ENCODE measurements at places on chromosomes 6 and 20.

GRCh38 chr6:83962582-83962981 lies 71.0 kb upstream of the MRAP2 start:
- H3K4me1 ChIP-seq, result no peaks in the 10 kb centered on the region
- H3K27ac ChIP-seq, result no peak overlapping the region
- no peaks in the 10 kb centered on the region for H3K27me3 ChIP-seq
- no peak overlapping the region for H3K4me3 ChIP-seq
- DNase-seq, result no peak
- H3K36me3 ChIP-seq, result peaks cover 31% of the 10 kb centered on the region

- H3K36me3 ChIP-seq, result peaks cover 4% of the 10 kb centered on the region
- peak; percentile 68 for DNase-seq
- H3K4me1 ChIP-seq, result peaks cover 13% of the 10 kb centered on the region
- H3K27me3 ChIP-seq, result no peaks in the 10 kb centered on the region
- no peak overlapping the region for H3K27ac ChIP-seq
Observed at GRCh38 chr20:3753098-3753497, 14.5 kb downstream of the ADISSP start.

GRCh38 chr6:21594416-21595281 lies 1.1 kb downstream of the SOX4 start:
- H3K4me1 ChIP-seq, result peaks cover 32% of the 10 kb centered on the region
- H3K27ac ChIP-seq, result peak overlapping the region; percentile 50
- peak overlapping the region; percentile 55 for H3K4me3 ChIP-seq
- peaks cover 5% of the 10 kb centered on the region for H3K36me3 ChIP-seq
- DNase-seq, result peak; percentile 48

GRCh38 chr20:47748823-47749222 lies 36.5 kb downstream of the SULF2 start:
- H3K27me3 ChIP-seq, result no peaks in the 10 kb centered on the region
- no peak overlapping the region for H3K27ac ChIP-seq
- peaks cover 13% of the 10 kb centered on the region for H3K4me1 ChIP-seq
- no peaks in the 10 kb centered on the region for H3K36me3 ChIP-seq
- DNase-seq, result no peak

GRCh38 chr6:128282961-128283360 lies 237.4 kb downstream of the PTPRK start:
- H3K4me3 ChIP-seq, result no peak overlapping the region
- no peaks in the 10 kb centered on the region for H3K36me3 ChIP-seq
- no peak for DNase-seq
- peaks cover 11% of the 10 kb centered on the region for H3K4me1 ChIP-seq
- no peak overlapping the region for H3K27ac ChIP-seq

- no peak overlapping the region for H3K4me3 ChIP-seq
- no peaks in the 10 kb centered on the region for H3K36me3 ChIP-seq
- DNase-seq, result no peak
- H3K27me3 ChIP-seq, result no peaks in the 10 kb centered on the region
Observed at GRCh38 chr6:168576388-168576787, 135.4 kb downstream of the SMOC2 start.

DNA sequence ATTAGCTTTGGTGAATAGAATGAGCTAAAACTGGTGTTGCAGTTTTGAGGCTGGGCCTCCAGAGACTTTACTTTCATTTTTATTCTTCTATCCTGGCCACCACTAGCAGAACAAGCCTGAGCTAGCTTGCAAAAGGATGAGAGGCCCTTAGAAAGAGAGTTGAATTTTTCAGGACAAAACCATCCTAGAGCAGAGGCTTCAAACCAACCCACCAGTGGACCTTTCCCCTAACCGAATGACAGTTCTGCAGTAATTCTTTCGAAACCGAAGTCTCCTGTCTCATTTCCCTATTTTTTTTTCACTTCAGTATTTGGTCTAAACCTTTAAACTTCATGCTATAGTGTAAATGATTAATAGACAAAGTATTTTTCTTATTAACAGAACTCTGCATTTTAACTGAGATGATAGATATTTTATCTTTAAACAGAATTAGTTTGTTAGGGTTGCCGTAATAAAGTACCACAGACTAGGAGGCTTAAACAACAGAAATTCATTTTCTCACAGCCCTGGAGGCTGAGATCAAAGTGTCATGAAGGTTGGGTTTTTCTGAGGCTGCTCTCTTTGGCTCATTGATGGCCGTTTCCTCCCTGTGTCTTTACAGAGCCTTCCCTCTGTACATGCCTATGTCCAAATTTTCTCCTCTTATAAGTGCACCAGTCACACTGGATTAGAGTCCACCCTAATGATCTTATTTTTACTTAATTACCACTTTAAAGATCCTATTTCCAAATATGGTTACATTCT lies 80.6 kb upstream of the PAK5 start:
- H3K36me3 ChIP-seq, result no peaks in the 10 kb centered on the region
- H3K27me3 ChIP-seq, result peaks cover 13% of the 10 kb centered on the region
- H3K4me3 ChIP-seq, result no peak overlapping the region
- no peak overlapping the region for H3K27ac ChIP-seq
- DNase-seq, result no peak
- H3K4me1 ChIP-seq, result no peaks in the 10 kb centered on the region

DNA sequence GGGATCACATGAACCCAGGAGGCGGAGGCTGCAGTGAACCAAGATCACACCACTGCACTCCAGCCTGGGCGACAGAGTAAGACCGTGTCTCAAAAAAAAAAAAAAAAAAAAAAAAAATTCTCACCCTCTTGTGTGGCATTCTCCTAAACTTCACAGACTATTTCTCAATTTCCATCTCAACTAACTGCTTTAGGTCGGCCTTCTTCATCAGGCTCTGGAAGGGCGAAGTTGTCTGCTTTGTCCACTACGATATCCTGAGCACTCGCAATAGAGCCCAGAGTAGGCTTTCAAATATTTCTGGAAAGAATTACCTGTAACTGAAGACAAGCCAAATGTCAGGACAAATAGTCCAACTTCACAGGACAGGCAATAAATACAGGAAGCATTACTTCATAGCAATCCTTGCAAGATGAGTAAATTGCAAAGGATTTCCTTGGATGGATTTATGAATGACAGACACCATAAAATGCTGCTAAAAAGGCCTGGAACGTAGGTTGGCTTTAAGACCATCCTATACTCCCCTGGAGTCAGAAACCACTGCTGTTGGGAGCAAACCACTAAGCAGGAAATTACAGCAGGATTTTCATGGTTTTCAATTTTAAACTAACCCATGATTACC lies 116.3 kb upstream of the SLC2A12 start:
- peaks cover 27% of the 10 kb centered on the region for H3K36me3 ChIP-seq
- H3K27me3 ChIP-seq, result no peaks in the 10 kb centered on the region
- no peak for DNase-seq
- H3K27ac ChIP-seq, result no peak overlapping the region
- peaks cover 28% of the 10 kb centered on the region for H3K4me1 ChIP-seq

DNA sequence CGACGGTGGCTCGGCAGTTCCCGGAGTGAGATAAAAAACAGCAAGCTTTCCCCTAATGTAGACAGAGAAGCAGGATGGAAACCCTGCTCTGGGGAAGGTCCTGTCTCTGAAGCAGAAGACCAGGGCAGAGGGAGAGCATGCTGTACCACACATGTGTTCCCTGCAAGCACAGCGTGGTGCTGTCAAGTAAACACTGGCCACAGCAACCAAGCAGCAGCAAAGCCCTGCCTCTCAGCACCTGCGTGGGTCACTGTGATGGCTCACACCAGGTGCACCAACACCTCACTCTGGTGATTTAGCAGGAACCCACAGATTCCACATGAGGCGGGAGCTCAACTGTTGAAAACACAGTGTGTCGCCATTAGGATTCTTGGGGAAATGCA lies 65.2 kb upstream of the TXNDC5 start:
- peaks cover 15% of the 10 kb centered on the region for H3K27me3 ChIP-seq
- H3K27ac ChIP-seq, result no peak overlapping the region
- H3K4me3 ChIP-seq, result no peak overlapping the region
- H3K4me1 ChIP-seq, result peaks cover 11% of the 10 kb centered on the region
- no peaks in the 10 kb centered on the region for H3K36me3 ChIP-seq
- no peak for DNase-seq

DNA sequence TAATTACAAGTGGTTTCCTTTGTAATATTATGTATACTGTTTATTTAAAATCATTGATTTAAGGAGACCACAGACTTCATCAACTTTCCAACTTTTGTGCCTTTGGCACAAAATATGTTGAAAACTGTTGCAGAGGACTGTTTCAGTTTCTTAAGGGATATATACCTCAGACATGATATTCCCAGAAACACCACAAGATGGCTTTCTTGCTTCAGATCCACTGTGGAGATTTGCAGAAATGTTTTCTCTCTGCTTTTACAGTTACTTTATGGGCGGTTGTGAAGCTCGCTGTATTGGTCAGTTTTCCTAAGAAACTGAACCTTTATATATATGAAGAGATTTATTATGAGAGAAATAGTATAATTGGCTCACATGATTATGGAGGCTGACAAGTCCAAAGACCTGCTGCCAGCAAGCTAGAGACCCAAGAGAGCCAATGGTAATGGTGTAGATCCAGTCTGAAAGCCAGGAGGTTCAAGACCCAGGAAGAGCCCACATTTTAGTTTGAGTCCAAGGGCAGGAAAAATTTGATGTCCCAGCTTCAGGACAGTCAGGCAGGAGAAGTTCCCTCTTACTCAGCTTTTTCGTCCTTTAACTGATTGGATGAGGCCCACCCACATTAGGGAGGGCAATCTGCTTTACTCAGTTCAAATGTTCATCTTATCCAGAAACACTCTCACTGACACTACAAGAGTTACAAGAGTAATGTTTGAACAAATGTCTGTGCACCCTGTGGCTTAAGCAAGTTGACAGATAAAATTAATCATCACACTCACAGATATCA lies 12.8 kb downstream of the ME1 start:
- no peak overlapping the region for H3K27ac ChIP-seq
- H3K4me3 ChIP-seq, result no peak overlapping the region
- DNase-seq, result no peak
- no peaks in the 10 kb centered on the region for H3K36me3 ChIP-seq
- no peaks in the 10 kb centered on the region for H3K4me1 ChIP-seq
- no peaks in the 10 kb centered on the region for H3K27me3 ChIP-seq

DNA sequence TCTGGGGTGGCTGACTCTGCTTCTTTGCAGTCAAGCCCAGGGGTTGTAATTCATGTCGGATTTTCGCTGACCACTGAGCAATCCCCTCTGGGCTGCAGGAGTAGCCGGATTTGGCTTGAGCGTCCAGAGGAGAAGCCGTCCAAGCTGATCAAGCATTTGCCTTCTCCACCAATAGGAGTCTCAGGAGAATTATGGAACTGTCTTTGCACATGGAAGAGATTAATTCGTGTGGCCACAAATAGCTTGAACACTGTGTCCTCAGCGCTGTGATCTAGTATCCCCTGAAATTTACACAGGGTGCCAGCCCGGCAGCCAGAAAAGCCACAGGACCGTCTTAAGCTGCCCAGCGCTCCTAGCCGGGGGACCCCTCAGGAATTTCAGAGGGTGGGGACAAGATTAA lies 37.1 kb downstream of the EYA2 start:
- DNase-seq, result no peak
- no peak overlapping the region for H3K4me3 ChIP-seq
- H3K36me3 ChIP-seq, result no peaks in the 10 kb centered on the region
- peaks cover 18% of the 10 kb centered on the region for H3K27me3 ChIP-seq

DNA sequence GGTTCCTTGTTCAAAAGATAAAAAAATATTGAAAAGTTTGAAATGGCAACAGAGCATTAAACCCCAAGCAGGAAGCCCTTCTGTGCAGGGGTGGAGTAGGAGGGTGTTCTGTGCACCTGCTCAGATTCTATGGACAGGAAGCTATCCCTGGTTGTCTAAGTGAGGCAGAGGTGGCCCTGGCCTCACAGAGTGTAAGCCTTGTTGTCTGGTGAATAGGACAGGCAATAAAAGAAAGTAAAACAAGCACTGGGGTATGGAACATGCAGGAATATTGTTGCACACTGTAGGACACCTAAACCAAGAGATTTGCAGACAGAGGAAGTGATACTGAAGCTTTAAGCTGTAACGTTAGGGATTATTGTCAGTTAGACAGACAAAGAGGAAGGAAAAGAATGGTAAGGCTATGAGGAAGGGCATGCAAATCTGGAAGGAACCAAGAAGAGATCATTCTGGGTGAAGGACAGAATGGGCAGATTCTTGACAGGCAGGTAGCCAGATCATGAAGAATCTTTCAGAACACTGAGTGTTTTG lies 66.8 kb downstream of the TBC1D7 start:
- DNase-seq, result no peak
- peaks cover 4% of the 10 kb centered on the region for H3K27me3 ChIP-seq
- H3K36me3 ChIP-seq, result peaks cover 2% of the 10 kb centered on the region

GRCh38 chr20:25315418-25316210 lies 67.7 kb downstream of the PYGB start:
- H3K27me3 ChIP-seq, result no peaks in the 10 kb centered on the region
- no peak for DNase-seq
- peaks cover 37% of the 10 kb centered on the region for H3K4me1 ChIP-seq
- no peak overlapping the region for H3K27ac ChIP-seq
- H3K36me3 ChIP-seq, result no peaks in the 10 kb centered on the region
- no peak overlapping the region for H3K4me3 ChIP-seq

DNA sequence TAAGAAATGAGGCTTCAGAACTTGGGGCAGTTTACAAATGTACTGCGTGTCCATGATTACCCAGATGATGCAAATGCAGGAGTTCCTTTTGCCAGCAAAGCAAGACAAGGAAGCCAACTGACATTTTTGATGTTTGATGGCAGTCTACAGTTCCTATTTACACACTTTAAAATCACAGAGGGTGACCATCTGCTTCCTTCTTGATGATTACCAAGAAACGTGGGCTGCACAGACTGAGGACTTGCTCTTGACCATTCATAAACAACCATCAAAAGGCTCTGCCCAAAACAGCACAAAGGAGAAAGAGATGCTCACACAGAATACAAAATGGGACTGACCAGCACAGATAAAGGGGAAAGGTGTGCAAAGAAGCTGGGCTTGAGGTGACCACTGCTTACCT lies 79.8 kb upstream of the TRAF3IP2 start:
- H3K36me3 ChIP-seq, result peaks cover 21% of the 10 kb centered on the region
- no peak overlapping the region for H3K27ac ChIP-seq
- no peak overlapping the region for H3K4me3 ChIP-seq

DNA sequence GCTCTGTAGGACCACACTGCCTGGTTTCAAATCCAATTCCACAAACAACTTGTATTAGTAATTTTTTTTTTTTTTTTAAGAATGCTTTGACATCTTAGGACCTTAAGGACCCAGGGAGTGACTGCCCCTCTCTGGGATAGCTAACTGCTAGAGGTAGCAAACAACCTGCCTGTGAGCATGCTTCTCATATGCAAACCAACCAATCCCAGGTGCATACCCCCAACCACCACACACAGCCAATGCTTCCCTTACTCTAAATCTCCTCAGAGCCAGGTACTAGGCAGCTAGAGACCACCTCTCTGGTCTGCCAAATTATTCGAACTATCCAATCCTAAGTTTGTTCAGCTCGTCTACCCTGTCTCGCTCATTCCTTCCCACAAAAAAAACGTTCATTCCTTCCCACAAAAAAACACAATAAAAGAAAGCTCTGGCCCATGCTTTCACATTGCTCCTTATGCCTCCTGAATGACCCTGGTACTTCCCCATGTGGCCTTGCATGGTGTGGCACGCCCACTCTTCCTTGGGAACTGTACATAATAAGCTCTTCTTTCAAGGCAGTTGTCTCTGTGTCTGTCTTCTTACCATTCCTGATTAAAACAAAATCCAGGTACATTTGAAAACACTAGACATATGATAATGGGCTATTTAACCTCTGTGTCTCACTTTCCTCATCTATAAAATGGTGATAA lies 6.4 kb downstream of the SERAC1 start:
- peaks cover 3% of the 10 kb centered on the region for H3K27me3 ChIP-seq
- H3K4me3 ChIP-seq, result no peak overlapping the region
- H3K4me1 ChIP-seq, result peaks cover 32% of the 10 kb centered on the region
- H3K36me3 ChIP-seq, result peaks cover under 1% of the 10 kb centered on the region

Measured in activated T-cell treated with anti-CD3 and anti-CD28 coated beads, Interleukin-2, amount 50 U/mL, for 72 hours (primary cell).